ENCODE measurements at places on chromosomes 3 and 15.
A peak's percentile ranks its signal among the peaks of the same experiment; 100 is the strongest.

GRCh38 chr15:29800491-29801366, 21.5 kb downstream of the TJP1 start:
- no peak for DNase-seq

- no peak for DNase-seq
Measured at GRCh38 chr3:59688636-59689035, 638.8 kb upstream of the CFAP20DC start.

- no peak for DNase-seq
Measured at GRCh38 chr15:52290800-52291199, 4.8 kb downstream of the MYO5C start.

GRCh38 chr3:170634663-170635384, 48.9 kb upstream of the SLC7A14 start:
- DNase-seq: no peak

GRCh38 chr3:46923559-46924350, 46.2 kb downstream of the PTH1R start:
- DNase-seq: no peak

- DNase-seq: no peak
Measured at GRCh38 chr15:37837276-37837675, 97.2 kb upstream of the TMCO5A start.

GRCh38 chr3:186151077-186151971, 42.4 kb upstream of the ETV5 start:
- no peak for DNase-seq

DNA sequence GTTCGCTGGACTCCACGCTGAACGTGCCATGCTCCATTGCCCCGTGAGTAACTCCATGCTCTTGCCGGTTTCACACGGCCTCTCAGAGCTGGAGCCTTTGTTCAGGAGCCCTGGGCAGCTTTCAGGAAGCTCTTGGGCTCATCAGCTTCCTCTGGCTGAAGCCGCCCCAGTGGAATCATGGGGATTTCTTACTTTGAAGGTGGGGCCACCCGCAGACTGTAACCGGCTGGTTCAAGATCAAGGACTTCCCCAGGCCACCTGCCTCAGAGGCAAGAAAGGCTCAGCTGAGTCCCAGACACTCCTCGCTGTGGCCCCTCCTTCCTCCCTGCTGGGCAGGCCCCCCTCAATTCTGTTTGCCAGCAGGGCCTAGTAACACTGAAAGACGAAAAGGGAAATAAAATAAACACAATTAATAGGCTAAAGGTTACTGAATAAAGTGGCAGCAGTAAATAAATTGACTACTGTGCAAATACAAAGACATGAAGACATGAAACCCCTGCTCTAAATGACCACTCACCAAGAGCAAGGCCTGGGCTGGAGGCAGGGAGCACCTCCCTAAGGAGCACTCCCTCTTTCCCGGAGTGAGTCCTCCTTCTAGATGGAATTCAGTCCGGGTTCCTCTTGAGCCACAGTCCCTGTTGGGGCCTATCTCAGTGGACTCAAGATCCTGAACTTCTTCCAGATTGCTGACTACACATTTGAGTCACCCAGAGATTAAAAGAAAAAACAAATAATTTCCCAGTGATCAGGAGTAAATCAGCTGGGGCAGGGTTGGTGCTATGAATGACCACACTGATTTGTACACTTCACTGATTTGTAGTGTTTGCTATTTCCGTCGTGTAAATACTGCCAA, 51.0 kb downstream of the ZDHHC19 start:
- DNase-seq: peak; percentile 79

GRCh38 chr3:181288145-181288544, 298.6 kb upstream of the DNAJC19 start:
- no peak for DNase-seq

GRCh38 chr3:57157545-57157944, 7.6 kb downstream of the IL17RD start:
- DNase-seq: no peak

GRCh38 chr3:74403307-74403706, 211.2 kb downstream of the CNTN3 start:
- DNase-seq: no peak

DNA sequence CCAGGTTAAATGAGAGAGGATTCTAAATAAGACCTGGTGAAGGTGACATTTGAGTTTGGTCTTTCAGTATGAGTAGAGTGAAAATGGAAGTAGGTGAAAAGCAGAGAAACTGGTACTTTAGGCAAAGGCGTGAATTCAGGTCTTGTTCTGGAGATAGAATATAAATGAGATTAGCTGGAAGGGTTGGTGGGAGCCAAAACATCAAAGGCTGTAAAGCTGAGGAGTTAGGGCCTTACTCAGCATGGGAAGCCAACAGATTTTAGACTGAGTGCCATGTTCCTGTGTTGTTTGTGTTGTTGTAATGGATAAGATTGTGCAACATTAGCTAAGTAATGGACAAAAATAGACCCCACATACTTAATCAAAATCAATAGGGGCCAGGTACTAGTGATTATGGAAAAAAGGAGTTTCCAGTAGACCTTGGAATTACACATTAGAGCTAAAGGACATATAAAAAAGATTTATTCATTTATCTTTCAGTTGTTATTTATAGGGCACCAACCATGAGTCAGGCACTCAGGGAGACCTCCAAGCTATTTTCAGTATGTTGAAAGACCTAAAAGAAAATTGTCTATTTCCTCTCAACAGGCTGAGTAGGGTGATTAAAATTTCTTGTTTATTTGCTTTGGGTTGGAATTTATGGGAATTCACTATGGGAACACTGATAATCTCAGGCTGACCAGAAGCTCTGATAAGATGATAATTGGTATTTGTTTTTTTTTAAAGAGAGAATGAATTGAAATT, 20.8 kb downstream of the ARL14 start:
- peak; percentile 48 for DNase-seq

DNA sequence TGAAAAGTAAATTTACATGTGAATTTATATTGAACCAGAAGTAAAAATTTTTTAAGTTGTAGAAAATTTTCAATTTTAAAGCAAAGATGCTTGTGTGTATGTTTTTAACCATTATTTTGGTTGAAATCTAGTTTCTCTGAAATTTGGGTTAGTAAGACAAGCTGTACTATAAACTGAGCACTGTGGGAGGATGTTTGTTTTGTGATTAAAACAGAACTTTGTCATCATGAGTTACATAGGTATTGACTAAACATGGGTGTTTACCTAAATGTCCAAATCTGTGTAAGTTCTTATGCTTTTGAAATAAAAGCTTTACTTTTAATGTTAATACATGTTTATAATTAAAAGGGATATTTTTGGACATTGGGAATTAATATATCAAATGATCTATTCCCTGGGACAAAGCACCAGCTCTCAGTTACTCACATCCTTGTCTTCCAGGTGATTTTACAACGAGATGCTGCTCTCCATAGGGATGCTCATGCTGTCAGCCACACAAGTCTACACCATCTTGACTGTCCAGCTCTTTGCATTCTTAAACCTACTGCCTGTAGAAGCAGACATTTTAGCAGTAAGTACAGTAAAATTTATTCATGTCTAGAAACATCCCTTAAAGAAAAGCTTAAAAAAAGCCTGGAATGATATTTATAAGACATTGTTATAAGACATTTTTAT, 32.7 kb downstream of the RNF13 start:
- DNase-seq: no peak

- peak; percentile 68 for DNase-seq
Measured at GRCh38 chr3:194330579-194330978, 20.5 kb downstream of the CPN2 start.

- no peak for DNase-seq
Measured at GRCh38 chr3:88947013-88947412, 160.4 kb upstream of the EPHA3 start.

GRCh38 chr3:73757536-73757935, 132.8 kb upstream of the PDZRN3 start:
- DNase-seq: no peak

- DNase-seq: no peak
Measured at GRCh38 chr3:127119693-127120464, 73.1 kb upstream of the PRR23E start.

GRCh38 chr3:134481166-134481565, 4.6 kb downstream of the ANAPC13 start:
- no peak for DNase-seq

DNA sequence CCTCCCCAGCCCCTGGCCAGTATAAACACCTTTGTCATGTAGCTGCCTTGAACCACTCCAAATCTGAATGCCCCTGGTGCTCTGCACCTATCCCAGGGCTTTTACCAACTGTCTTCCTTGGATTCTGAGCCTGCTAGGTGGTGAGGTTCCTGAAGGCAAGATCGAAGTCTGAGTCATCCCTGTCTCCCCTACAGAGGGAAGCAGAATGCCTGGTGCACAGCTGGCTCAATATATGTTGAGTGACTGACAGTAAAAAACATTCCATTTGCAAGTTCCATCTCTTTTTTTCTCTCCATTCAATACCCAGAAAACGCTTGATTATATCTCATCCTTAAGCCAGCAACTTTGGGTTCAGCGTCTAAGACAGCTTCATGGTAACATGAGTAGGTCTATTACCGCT, 24.7 kb downstream of the SLC24A1 start:
- peak; percentile 45 for DNase-seq

DNA sequence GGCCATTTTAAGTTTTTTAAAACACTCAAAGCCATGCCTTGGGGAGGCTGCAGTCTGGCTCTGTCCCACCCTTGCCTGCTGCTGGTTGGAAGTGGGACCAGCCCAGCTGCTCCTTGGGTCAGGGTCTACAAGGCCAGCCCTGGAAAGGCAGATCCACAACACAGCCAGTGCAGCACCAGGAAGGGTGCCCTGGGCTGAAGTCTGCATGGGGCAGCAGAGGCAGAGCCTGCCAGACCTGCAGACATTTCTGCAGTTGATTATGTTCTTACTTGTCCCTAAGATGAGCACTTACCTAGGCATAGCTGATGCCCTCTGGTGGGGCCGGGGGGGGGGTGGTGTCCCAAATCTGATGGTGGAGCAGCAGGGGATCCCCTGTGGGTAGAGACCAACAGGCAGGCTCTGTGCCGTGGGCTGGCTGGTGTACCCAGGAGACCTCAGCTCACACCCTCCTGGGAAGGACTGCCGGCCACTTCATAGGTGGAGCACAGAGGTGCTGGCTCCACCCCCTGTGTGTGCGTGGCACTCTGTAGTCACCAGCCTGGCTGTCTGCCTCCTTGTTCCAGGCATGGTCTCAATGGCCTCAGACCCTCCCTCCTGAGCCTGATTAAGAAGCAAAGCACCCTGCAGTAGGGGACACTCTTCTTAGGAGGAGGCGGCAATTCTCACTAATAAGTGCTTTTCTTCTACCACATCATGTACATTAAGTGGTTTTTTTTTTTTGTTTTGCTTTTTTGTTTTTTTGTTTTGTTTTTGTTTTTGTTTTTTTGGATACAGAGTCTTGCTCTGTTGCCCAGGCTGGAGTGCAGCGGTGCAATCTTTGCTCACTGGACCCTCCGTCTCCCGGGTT, 97.4 kb upstream of the KLF13 start:
- DNase-seq: no peak

GRCh38 chr3:113714702-113715101, 18.3 kb upstream of the USF3 start:
- DNase-seq: no peak

DNA sequence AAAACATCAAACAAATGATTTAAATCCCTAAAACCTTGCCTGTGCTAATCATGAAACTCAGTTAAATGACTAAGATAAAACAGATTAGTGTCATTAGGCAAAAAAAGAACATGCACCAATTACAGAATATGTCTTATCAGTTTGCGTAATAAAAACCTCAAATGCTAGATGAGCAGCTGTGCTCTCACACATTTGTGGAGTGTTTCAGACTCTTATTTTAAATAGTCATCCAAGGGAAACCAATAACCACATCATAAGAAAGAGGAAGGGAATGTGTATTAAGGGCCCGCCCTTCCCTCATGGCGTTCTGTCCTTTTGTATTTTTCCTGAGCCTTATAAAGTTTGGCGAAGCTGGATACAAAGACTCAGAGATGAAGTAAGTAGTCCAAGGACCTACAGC, 6.6 kb downstream of the SAMMSON start:
- no peak for DNase-seq

GRCh38 chr3:48402281-48402732, 27.6 kb downstream of the PLXNB1 start:
- peak; percentile 88 for DNase-seq

GRCh38 chr15:63045465-63045840, 2.9 kb downstream of the TPM1 start:
- peak; percentile 35 for DNase-seq

- no peak for DNase-seq
Measured at GRCh38 chr3:195195321-195196209, 75.4 kb downstream of the XXYLT1 start.

DNA sequence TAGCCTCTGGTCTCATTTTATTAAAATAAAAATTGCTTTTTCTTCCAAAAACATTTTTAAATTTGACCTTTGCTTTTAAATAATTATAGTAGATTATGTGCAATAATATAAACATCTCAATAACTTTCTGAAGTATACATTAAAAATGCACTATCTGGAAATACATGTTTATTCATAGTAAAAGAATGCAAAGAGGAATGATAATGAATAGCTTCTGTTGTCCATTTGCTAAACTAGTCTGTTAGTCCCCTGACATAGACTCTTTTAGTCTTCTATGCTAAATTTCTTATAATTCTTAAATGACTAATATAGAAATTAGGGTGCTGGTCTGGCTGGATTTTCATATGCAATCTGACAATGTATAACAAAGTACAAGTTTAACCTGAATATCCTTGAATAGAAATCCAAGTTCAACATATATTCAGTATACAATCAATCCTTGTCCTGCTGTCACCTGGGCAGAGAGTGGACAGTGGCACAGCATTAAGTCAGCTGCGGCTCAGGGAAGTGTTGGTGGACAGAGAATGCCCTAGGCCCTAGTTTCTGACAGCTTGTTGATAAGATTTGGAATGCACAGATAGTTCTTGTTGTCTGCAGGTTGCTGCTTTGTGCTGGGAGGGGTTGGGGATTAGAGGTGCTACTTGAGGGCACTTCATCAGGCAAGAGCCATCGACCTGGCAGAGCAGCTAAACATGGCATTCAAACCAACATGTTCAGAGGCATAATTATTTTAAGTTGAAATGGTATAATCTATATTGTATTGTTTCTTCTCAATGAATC, 161.7 kb downstream of the MBNL1 start:
- DNase-seq: peak; percentile 40

GRCh38 chr15:68435966-68436365, 4.0 kb upstream of the ITGA11 start:
- no peak for DNase-seq

DNA sequence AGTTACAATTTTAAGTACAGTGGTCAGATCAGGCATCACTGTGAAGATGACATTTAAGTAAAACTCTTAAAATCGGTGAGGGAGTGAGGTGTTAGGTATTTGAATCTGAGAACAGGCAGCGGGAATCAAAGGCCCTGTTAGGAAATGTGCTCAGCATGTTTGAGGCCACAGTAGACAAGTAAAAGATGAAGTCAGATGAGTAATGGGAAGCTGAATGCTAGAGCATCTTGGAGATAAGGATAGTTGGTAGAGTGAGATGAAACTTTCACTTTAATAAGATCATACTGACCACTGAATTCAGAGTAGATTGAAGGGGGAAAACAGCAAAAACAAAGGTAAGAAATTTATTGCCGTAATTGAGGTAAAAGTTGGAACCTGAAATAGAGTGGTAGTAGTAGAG, 61.6 kb downstream of the DCBLD2 start:
- no peak for DNase-seq

All from foreskin fibroblast (primary cell).